Dermis blood vessel endothelial cell (primary cell): ENCODE measurements at places on chromosomes 7 and 10. TPM values are rescaled to one million over a fixed set of nuclear protein-coding genes. Genes with fewer than 3 reads are reported as not detected.
A peak's percentile ranks its signal among the peaks of the same experiment; 100 is the strongest.

FFAR4 gene
- total RNA-seq = not detected in 2 replicates

- DNase-seq = no peak
These were observed 131.3 kb upstream of the NPVF start for GRCh38 chr7:25359471-25360059.

ANKRD2 gene
- total RNA-seq = 0.34 and 1.1 TPM in 2 replicates

DNA sequence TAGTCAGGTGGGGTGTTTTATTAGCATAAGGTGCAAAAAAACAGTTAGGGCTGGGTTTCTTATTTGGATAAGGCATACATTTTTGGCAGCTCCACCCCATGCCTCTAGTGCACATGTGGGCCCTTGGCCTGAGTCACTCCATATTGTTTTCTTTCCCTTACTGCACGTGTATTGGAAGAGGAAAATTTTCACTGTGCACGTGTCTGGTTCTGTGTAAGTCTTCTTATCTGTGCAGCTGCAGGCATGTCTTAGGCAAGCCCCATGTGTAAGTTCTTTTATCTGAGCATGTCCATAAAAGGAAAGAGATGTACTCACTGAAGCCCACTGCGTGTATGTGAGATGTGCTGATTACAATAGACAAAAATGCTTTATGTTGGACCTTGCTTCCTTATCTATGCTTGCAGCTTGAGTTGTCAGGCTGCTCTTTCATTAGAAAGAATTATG is 540.3 kb upstream of the IGFBP3 start:
- DNase-seq = no peak

- no peak for DNase-seq
These were observed 780.6 kb downstream of the INHBA start for GRCh38 chr7:40922316-40922670.

GRCh38 chr7:116395141-116395791 is 104.3 kb upstream of the CAV2 start:
- peak; percentile 85 for DNase-seq

- no peak for DNase-seq
These were observed 79.3 kb upstream of the SEC61G start for GRCh38 chr7:54838175-54838910.

DNA sequence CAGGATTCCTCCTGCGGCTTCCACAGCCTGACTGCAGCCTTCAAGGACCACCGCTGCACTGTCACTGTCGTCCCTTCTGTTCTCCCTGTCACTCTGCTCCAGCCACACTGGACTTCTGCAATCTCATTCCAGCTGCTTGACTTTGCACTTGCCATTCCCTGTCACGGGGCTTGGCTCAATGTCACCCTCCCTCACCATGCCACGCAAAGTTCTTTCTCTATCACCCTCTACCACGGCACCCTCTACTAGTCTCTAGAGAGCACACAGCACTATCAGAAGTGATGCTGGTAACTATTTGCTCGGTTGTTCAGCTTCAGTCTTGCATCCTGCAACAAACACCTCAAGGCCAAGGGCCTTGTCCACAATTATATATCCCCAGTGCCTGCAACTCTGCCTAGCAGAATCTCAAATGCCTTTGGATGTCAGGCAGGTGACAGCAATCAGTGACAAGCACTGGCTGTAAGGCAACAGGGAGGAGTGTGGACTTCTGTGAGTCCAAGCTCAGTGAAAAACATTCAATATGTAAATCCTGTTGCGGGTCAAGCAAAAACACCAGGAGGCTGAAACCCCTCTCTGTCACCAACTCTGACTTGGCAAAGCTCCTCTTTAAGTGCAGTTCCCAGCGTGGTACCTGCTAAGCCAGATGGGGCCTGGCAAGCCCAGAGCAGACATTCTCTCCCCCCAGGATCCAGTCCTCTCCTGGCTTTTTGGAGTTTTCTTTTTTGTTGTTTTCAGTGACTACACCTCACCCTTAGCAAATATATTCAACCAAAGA is 259.9 kb downstream of the FGFR2 start:
- no peak for DNase-seq

DNA sequence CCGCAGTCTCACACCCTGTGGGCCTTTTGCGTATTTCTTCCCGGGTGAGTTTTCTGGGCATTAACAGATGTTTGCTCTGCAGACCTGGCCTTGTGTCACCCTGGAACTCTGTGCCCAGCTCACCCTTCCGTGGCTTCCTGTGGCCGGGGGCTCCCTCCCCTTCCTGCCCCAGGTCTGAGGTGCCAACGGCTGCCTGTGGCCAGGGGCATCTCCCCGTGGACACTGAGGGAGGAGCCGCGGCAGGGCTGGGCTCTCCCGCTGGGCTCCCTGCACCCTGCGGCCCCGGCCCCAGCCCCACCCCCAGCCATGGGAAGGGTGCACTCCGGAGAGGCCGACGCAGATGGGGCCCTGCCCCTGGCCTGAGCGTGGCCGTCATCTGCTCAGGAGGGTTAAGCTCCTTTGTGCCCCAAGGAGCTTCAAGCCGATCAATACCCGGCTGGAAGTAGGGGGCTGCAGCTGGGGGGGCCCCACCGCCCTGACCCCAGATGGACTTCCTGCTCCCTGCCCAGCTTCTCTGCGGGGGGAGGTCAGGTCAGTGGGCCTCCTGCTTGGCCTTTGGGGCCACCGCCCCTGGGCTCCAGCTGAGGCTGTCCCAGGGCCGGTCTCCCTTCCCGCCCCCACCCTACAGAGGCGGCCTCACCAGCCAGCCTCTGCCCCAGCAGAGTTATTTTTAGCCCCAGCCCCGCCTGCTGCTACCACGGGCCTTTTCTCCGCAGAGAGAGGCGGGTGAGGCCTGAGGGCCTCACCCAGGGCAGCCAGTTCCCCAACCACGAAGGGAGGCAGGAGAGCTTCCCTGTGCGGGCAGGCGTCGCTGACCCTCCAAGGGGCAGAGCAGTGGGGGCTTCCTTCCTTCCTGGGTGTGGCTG is 24.2 kb downstream of the PWWP2B start:
- no peak for DNase-seq

DNA sequence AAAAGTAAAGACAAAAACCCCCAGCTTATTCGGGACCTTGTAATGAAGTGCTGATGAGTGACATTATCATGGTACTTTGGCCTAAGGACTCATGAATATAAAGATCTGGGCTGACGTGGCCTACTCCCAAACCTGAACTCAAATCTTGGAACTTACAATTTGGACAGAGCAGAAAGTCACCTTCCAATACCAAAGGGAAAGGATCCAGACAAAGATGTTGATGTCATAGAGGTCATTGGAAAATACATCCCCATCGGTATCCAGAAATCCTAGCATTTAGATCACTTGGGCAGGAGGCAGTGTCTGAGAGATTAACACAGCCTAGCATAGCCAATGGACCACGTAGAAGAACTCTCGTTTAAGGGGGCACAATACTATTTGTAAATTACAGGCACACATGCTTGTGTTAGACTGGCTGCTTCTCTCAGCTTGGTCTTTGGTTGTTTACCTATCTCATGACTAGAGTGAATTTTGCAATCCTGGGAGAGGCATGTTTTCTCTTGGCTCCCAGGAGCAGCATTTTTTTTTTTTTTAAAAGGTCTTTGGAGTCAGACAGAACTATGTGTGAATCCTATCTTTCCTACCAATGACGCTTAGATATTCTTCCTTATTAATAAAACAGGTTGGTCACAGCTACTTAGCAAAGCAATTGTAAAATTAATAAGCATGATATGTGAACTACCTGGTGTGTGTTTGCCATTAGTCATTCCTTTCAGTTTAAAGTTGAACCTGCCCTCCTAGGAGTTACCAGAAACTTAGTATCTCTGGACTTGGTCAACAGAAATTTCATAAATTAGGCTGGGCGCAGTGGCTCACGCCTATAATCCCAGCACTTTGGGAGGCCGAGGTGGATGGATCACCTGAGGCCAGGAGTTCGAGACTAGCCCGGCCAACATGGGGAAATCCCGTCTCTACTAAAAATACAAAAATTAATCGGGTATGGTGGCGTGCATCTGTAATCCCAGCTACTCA is 27.8 kb upstream of the MRPS33 start:
- no peak for DNase-seq

GRCh38 chr10:100341953-100342626 is 4.9 kb upstream of the SCD start:
- DNase-seq = peak; percentile 80

BAMBI gene
- 2.4 and 3.8 TPM in 2 replicates for total RNA-seq

GRCh38 chr10:15630353-15630752 is 89.4 kb downstream of the ITGA8 start:
- peak; percentile 91 for DNase-seq

GRCh38 chr7:43625453-43625852 is 42.5 kb downstream of the STK17A start:
- DNase-seq = no peak

- peak; percentile 30 for DNase-seq
These were observed 59.8 kb downstream of the GRID1 start for GRCh38 chr10:86306628-86307278.

GPR22 gene
- total RNA-seq = 0.17 TPM in 1 of 2 replicates, not detected in the other

DNA sequence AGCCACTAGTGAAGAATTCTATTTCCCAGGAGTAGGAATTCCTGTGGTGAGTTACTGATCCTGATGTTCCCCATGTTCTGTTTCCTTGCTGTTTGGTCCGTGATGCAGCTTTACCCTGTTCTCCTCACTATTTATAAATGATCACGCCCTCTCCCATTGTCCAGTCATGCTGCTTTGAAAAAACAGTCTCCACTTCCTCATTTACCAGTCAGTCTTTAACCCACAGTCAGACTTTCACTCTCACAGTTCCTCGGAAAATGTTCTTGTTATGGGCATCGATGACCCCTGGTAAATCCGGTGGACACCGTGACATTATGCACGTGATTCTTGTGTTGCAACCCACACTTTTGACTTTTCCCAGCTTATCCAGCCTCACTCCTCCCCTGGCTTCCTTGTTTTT is 14.4 kb downstream of the SCIN start:
- DNase-seq = peak; percentile 53

HOXA1 gene
- 0.68 and 0.84 TPM in 2 replicates for total RNA-seq

- no peak for DNase-seq
These were observed 97.9 kb downstream of the TSPAN12 start for GRCh38 chr7:120760050-120760449.

STEAP1B gene
- total RNA-seq = 24.5 and 33.4 TPM in 2 replicates

DNA sequence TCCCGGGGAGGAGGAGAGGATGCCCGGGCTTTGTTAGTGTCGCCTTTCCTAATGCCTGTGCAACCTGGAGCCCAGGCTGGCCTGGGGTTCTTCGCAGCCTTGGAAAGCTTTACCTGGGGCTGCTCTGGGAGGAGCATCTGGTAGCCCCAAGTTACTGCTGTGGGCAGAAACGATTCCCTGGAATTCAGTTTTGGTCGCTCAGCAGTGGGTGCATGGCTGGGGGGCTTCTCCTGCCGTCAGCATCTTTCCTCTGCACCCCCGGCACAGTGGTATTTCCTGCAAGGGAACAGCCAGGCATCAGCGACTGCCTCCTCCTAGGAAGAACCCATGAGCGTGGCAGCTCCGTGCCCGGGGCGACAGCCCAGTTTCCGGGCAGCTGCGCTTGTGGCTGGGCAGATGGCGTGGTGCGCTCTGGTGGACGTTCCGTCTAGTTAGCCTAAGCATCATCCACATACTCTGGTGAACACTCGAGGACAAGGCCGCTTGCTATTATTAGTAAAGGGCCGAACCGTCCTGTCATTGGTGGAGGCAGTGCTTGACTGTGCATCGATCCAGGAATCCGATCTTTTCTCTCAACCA is 107.0 kb upstream of the BTBD16 start:
- peak; percentile 51 for DNase-seq

CYP2E1 gene
- total RNA-seq = 0.17 and 0.23 TPM in 2 replicates

- no peak for DNase-seq
These were observed 10.1 kb downstream of the CHN2 start for GRCh38 chr7:29204491-29205272.

ARHGAP22 gene
- total RNA-seq = 8.3 and 19.0 TPM in 2 replicates

SFRP5 gene
- not detected in 2 replicates for total RNA-seq

DNA sequence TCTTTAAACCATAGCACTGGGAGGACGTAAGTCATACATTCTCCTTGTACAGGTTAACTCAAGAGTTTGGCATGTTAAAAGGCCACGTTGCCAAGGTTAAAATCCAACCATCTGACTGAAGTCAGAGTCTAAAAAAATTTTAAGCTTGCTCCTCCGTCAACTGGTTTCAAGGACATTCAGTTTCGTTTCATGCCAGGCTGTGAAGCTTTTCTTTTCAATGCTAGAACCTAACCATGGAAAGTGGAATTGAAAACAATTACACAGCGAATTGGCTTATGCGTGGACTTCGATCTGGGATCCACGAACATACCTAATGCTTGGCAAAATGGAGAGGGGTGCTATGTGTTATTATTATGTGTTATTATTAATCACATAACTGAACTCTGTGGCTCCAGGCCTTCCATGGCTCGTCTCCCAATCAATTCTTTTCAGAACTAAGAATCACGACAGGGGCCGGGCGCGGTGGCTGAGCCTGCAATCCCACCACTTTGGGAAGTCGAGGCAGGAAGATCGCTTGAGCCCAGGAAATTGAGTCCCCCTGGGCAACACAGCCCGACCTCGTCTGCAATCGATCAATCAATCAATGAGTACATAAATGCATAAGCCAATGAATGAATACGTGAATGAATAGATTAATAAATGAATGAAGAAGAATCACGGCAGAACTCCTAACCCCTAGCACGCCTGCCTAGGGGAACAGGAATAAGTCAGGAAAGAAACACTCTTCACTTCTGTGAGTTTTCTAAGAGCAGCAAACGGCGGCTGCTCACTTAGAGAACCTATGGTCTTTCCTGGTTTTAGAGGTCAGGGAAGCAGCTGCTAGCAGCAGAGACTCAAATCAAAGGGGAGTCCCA is 733 bp upstream of the ARL5B start:
- peak; percentile 26 for DNase-seq

DNA sequence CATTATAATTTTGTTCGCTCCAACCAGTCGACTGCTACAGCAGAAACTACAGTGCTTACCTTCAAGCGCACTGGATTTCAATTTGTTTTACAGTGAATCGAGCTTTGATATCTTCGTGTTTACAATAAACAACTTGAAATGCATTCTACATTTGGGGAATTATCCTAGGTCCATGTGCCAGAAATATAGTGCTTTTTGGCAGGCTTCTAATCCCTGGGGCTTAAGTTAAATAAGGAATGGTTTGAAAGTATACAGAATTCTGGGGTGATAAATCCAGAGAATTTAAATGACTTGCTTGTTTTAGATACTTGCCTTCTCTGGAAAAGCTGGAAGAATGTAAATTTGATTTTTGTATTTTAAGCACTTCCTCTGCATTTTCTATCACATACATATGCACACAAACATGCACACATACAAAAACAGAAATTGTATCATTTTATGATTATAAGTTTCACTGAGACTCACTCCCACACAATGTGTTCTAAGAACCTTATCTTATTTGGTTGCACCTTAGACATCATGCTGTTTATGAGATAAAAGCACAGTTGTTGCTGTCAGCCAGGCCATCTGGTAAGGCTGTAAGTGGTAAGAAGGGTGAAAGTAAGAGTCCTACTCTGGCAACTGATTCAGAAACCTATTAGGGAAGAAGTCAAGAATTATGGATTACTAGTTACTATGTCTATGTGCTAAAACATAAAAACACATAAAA is 347.2 kb upstream of the KCND2 start:
- no peak for DNase-seq

GRCh38 chr10:393787-394438 is 258.7 kb downstream of the ZMYND11 start:
- no peak for DNase-seq

VSTM4 gene
- total RNA-seq = 0.56 and 1.0 TPM in 2 replicates

CLDN4 gene
- 0.51 and 1.2 TPM in 2 replicates for total RNA-seq

TDRD1 gene
- total RNA-seq = under 0.01 TPM in 2 replicates
